ENCODE measurements at places on chromosomes 5 and 9.

GRCh38 chr9:113528088-113528487 lies 64.6 kb downstream of the RGS3 start:
- DNase-seq, result no peak

DNA sequence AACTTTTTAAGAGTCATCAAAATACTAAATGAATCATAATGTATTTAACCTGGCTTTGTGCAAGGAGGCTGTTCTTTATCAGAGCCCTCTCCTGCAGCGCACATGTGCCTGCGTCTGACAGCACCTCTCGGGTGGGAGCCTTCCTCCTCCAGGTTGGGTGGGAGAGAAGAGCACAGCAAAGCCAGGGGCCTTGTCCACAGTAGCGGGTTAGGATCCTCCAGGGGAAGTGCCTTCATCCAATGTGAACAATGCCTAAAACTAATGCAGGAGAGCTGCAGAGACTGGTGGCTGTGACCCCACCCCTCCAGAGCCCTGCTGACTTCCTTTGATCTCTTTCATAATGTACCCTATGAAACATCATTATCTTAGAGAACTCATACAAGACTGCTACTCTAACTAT lies 10.2 kb downstream of the UBE2QL1 start:
- DNase-seq, result no peak

- peak; percentile 95 for DNase-seq
These were observed 218.1 kb downstream of the AP3B1 start for GRCh38 chr5:78076351-78076750.

- no peak for DNase-seq
These were observed 637.8 kb upstream of the MEF2C start for GRCh38 chr5:89520771-89521170.

- no peak for DNase-seq
These were observed 8.4 kb downstream of the MATR3 start for GRCh38 chr5:139301808-139302499.

DNA sequence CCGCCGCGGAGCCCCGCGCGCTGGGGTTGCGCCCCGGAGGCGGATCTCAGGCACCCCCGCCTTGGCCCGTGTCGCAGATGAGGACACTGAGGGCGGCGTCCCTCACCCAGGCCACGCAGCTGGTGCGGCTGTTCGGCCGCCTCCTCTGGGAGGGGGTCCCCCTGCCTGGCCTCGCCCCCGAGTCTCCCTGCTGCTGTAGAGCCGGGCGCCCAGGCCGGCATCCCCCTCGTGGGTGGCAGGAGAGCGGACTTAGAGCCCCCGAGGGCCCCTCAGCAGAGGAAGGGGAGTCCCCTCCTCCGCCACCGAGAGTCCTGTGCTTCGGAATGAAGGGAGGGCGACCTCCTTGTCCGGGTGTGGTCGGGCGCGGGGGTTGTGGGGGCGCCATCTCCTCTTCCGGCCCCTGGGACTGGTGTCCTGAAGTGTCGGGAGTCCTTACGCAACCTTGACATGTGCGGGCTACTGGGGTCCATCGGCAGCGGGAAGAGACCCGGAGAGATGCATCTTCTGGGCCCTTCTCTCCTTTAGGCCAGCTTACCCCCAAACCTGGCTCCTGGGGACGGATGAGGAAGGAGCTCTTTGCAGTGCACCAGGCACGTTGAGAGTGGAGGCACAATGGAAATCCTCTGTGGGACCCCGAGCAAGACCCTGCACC lies 11.7 kb upstream of the EXOSC2 start:
- DNase-seq, result peak; percentile 49

GRCh38 chr9:93684806-93685543 lies 108.6 kb downstream of the PHF2 start:
- DNase-seq, result no peak

GRCh38 chr5:142837081-142837725 lies 67.0 kb downstream of the ARHGAP26 start:
- DNase-seq, result no peak

- DNase-seq, result no peak
These were observed 176.5 kb upstream of the SLC24A2 start for GRCh38 chr9:19965336-19965735.

- no peak for DNase-seq
These were observed 1075.4 kb upstream of the C9orf72 start for GRCh38 chr9:28648723-28649122.

- DNase-seq, result no peak
These were observed 11.6 kb upstream of the PAPPA start for GRCh38 chr9:116141864-116142561.

DNA sequence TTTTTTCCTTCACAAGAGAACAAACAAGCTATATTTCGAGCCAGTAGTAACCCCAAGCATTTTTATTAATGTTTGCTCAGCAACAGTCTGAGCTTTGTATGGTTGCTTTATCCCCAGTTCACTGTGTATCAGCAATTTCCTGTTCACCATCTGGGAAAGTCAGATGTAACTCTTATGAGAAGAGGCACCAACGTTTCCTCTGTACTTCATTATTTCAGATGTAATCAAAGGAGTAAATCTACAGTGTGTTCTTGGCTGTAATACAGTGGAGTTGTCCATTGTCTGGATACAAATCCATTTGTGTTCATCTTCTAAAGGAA lies 340.2 kb downstream of the ARRDC3 start:
- no peak for DNase-seq

- DNase-seq, result no peak
These were observed 127.6 kb upstream of the RPS23 start for GRCh38 chr5:82405618-82406204.

- DNase-seq, result no peak
These were observed 321.0 kb downstream of the ACTL7B start for GRCh38 chr9:108534741-108535140.

- DNase-seq, result no peak
These were observed 93.7 kb downstream of the SPOCK1 start for GRCh38 chr5:137405393-137405792.

GRCh38 chr9:21470126-21470525 lies 12.0 kb downstream of the IFNE start:
- no peak for DNase-seq

DNA sequence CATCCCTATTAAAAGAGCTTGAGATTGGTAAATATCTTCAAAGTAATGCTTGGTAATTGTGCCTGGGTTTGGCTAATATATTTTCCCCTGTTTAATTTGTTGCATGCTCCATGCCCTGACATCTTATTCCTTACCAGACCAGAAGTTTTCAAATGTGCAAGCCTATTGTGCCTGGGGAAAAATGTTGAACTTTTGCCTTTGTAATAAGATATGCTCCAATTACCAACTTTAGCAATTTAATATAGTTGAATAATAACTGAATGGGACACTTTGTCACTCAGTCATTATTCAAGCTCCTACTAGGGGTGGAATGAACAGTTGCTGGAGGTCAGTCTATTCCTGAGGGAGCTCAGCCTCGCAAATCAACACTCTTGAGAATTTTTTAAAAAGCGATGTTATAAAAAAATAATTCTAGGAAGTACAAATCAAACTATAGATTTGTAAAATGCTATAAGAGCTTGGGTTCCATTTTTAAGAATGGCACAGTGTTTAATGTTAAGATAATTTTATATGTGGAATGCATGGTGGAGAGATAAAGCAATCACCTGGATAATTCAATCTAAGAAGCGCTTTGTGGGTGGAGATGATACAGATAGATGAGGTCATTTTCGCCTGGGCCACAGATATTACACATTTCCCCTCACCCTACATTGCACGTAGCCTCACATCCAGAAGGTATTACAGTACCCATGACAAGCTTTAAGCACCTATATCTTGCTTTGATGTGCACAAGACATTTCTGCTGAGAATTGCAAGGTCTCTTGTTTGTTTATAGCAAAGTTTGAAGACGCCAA lies 231.8 kb downstream of the PIK3R1 start:
- DNase-seq, result no peak

DNA sequence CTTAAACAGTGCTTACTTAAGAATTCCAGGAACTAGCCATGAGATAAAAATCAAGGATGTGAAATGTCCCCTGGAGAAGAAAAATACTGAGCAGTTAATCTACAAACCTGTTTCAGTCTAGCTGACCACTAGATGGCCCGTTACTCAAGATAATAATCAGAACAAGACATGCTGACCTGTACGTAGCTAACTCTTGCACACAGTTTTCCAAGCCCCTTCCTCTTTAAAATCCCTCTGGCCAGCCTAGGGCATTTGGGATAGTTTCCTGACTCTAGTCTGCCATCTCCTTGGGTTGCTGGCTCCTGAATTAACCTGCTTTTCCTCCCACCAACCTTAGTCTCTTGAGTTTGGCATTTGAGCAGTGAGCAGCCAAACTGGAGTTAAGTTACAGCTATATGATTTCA lies 59.2 kb upstream of the TRAF1 start:
- DNase-seq, result peak; percentile 48

DNA sequence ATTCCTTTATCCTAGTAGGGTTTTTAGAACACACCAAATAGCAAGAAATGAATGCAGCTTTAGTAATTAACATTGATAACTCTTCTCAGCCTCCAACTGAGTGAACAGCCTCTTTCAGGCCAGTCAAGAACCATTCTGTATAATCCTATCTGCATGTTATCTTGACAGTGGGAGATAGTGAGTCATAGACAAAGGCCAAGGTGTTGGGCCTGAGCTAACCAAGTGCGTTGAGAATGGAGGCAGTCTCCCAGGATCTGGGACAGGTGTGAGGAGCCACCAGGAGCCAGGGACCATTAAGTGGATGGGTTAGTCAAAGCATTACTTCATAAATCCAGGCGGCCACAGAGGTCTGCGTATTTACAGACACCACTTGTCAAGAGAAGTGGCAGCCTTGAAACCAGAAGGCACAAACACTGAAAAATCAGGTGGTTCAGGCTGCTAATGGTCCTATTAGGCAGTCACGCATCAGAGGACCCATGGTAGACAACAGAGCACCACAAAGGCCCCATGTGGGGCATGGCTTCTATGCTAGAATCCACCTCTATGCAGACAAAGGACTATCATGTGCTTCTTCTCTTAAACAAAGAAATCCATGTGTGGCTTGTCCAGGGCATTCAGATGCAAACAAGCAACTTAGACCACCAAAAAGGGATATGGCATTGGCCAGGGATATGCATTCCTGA lies 409.7 kb upstream of the PIK3R1 start:
- peak; percentile 14 for DNase-seq

DNA sequence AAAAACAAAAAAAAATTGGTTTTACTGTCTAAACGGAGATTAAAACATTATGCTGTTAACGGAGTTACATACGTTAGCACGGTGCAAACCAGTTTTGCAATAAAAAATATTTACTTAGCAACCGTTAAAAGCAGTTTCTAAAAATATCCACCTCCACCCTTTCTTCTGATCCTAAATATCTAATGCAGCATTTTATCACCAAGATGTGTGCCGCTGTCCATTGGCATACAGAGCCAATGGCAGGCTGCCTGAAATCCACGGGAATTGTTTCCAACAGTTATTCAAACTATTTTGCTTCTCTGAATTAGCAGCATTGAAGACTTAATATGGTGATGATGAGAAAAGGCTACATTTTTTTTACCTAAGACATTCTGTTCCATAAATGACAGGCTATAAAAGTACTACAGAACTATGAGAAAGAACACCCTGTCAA lies 61.6 kb downstream of the CSNK1A1 start:
- DNase-seq, result no peak

DNA sequence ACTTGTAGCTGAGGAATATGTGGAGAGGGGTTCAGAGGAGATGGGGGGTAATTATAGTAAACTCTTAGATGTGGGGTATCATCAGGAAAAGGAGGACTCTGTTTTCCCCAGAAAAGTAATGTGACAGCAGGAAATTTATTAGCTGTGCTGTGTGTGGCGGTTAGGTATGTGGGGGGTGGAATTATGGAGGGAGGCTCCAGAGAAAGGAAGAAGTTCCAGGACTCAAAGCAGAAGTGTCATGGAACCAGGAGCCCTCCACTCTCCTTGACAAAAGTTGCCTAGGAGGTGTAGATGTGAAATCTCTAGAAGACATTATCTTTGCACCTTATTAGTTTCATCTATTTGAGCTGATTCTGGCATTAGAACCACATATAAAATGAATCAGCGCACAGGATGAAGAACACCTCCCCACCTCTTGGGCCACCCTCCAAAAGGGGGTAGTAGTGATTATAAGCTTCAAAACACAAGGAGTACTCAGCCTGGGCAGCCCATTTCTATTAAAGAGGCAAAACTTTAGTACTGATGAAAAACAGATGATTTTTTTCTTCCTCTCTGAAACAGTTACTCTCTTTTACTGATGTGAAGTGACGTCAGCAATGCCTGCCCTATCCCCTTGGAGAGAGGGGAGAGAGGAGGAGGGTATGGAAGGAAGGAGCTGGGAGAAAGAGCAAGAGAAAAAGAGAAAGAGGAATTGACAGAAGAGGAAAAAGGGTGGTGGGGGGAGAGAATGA lies 18.2 kb downstream of the NR2F1 start:
- no peak for DNase-seq

- DNase-seq, result no peak
These were observed 312.5 kb upstream of the PTGER4 start for GRCh38 chr5:40367255-40367654.

- DNase-seq, result no peak
These were observed 56.5 kb downstream of the ADAMTS2 start for GRCh38 chr5:179288809-179289185.

DNA sequence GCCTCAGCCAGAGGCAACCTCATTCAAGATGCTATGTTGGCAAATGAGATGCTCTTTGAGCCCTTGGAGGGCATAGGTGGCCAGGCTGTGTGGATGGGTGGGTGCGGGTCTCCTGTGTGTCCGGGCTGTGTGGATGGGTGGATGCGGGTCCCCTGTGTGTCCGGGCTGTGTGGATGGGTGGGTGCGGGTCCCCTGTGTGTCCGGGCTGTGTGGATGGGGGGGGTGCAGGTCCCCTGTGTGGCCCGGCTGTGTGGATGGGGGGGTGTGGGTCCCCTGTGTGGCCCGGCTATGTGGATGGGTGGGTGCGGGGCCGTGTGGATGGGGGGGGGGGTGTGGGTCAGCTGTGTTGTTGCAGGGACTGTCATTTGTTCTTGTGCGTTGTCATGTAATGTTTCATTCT lies 136.6 kb upstream of the COL5A1 start:
- DNase-seq, result no peak

GRCh38 chr9:124629600-124629999 lies 122.4 kb upstream of the NR5A1 start:
- DNase-seq, result no peak

DNA sequence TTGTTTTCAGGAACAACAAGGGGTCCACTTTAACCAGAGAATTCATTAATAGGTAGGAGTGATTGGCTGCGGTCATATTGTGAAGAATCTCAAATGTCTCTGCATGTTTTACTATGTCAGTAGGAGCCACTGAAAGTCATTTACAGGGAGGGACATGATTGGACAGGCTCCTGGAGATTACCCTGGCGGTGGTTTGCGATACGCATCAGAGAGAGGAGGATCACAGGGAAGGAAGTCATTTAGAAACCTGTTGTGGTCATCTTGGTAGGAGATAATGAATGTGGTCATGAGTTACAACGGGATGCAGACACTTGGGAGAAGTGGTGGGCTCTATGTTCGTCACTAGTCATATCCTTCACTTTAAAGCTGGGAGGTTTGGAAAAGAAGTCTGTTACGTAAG lies 262.8 kb downstream of the FAM114A2 start:
- no peak for DNase-seq

GRCh38 chr9:99389087-99390033 lies 167.3 kb downstream of the SEC61B start:
- no peak for DNase-seq

Data from HAP-1 (cell line).